ENCODE measurements at places on chromosomes 7 and 10. TPM values are rescaled to one million over a fixed set of nuclear protein-coding genes. Genes with fewer than 3 reads are reported as not detected.

ANKRD2 gene
- total RNA-seq, result 6.4 TPM

SEMA3E gene
- total RNA-seq, result 1.8 TPM

UCN3 gene
- not detected for total RNA-seq

ASIC3 gene
- total RNA-seq, result 9.5 TPM

DNAAF5 gene
- 42.6 TPM for total RNA-seq
